ENCODE measurements at places on chromosomes 3 and 15.

GRCh38 chr3:69031635-69032034 lies 18.2 kb upstream of the EOGT start:
- no peak for DNase-seq

GRCh38 chr3:38268087-38268486 lies 2.5 kb downstream of the SLC22A13 start:
- no peak for DNase-seq

DNA sequence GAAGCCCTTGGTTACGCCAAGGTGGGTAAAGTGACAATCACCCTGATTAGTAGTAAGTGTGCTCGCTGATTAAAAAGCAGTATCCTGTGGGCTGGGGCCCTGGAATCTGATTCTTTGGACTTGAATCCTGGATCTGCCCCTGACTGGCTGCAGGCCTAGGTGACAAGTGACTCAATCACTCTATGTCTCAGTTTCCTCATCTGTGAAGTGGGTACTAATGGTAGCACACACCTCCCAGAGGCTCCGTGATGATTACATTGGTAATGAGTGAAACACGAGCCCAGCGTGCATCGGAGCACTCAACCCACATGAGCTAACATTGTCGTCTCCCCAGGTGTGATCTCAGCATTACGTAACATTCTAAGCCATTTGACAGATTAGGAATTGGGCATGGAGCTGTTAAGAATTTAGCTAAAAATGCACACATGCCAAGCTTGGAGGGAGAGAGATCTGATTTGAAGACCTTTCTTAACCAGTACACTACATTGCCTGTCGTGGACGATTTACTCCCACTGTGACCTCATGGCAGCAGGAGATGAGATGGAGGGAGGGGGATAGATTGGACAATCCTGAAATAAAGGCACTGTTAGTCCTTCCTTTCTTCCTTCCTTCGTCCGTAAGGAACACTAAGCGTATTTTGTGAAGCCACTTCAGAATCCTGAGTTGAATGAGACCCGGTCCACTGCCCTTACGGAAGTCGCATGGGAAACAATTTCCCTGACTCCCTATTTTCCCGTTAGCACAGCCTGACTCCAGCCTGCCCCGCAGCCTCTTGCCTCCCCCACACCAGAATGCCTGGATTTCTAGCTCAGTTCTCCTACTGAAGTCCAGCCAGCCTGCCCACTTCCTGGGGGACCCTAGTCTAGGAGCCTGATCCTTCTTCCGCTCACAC lies 32.1 kb downstream of the MGLL start:
- no peak for DNase-seq

DNA sequence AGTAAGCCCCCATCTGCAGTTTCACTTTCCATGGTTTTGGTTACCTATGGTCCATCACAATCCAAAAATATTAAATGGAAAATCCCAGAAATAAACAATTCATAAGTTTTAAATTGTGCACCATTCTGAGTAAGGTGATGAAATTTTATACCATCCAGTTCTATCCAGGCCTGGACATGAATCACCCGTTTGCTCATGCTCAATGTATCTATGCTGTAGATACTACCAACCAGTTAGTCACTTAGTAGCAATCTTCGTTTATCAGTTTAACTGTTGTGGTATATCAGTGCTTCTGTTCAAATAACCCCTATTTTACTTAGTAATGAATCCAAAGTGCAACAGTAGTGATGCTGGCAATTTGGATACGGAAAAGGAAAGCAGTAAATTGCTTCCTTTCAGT lies 381.9 kb upstream of the AGTR1 start:
- no peak for DNase-seq

GRCh38 chr3:117752984-117753717 lies 1043.6 kb downstream of the TUSC7 start:
- DNase-seq: no peak

GRCh38 chr3:189622629-189623028 lies 8.6 kb upstream of the TP63 start:
- no peak for DNase-seq

DNA sequence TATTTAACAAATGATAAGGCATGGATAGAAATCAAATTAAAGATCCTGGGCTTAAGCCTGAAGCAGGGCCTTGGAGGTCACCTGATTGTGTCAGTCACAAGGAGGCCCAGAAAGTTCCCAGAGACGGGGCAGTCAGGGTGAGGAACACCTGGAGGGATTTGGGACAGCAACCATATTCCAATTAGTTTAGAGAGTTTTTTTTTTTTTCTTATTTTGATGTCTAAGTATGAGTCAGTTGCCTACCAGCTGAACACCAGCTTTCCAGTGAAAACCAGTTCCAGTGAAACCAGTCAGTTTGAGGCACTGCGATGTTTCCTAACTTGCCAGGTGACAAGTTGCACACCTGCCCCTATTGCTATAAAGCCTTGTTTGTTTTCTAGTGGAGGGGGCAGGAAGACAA lies 350.7 kb upstream of the AZI2 start:
- DNase-seq: no peak

GRCh38 chr3:12777171-12777570 lies 18.1 kb upstream of the TMEM40 start:
- DNase-seq: no peak

DNA sequence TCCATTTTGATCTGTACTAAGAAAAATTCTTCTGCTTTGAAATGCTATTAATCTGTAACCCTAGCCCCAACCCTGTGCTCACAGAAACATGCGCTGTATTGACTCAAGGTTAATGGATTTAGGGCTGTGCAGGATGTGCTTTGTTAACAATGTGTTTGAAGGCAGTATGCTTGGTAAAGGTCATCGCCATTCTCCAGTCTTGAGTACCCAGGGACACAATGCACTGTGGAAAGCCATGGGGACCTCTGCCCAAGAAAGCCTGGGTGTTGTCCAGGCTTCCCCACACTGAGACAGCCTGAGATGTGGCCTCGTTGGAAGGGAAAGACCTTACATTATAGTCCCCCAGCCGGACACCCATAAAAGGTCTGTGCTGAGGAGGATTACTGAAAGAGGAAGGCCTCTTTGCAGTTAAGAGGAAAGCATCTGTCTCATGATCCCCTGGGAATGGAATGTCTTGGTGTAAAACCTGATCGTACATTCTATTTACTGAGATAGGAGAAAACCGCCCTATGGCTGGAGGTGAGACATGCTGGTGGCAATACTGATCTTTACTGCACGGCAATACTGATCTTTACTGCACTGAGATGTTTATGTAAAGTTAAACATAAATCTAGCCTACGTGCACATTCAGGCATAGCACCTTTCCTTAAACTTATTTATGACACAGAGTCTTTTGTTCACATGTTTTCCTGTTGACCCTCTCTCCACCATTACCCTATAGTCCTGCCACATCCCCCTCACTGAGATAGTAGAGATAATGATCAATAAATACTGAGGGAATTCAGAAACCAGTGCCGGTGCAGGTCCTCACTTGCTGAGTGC lies 6.3 kb downstream of the PIGZ start:
- no peak for DNase-seq
